Renal cortical epithelial cell (primary cell): ENCODE measurements at places on chromosomes 7 and 10. TPM values are rescaled to one million over a fixed set of nuclear protein-coding genes. Genes with fewer than 3 reads are reported as not detected.

Gene UPK3B
- total RNA-seq: 0.15 TPM in 1 of 2 replicates, not detected in the other

- DNase-seq: no peak
These were observed 130.8 kb downstream of the WNT2 start for GRCh38 chr7:117192108-117192507.

Gene PLEKHA8
- 19.6 and 24.7 TPM in 2 replicates for total RNA-seq

Gene CRHR2
- total RNA-seq: not detected in 2 replicates

GRCh38 chr7:36090976-36091873 lies 61.8 kb upstream of the EEPD1 start:
- no peak for DNase-seq

- DNase-seq: no peak
These were observed 92.7 kb upstream of the MKX start for GRCh38 chr10:27838361-27838760.

DNA sequence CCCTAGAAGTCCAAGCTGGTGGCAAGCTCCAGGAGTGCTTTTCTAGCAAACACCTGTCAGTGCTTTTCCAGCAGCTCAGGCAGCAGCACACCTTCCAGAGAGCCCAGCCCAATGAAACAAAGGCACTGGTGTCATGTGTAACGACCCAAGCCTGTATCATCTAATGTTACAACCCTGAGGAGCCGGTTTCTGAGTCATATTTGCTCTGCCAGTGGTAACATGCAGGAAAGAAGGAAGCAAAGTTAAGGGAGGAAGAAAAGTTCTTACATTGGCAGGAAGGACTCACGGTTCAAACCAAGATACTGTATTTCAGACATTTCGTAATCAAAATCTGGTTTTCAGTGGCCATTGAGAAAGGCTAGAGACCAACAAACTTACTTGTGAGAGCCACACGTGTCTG lies at the start of gene ANKRD22:
TSS of gene ANKRD22 (minus strand) at position 139 of the 400 bp plus-strand sequence. CDS start 237 bp downstream, outside the sequence.
- DNase-seq: peak; percentile 88

Gene RBP3
- not detected in 2 replicates for total RNA-seq

DNA sequence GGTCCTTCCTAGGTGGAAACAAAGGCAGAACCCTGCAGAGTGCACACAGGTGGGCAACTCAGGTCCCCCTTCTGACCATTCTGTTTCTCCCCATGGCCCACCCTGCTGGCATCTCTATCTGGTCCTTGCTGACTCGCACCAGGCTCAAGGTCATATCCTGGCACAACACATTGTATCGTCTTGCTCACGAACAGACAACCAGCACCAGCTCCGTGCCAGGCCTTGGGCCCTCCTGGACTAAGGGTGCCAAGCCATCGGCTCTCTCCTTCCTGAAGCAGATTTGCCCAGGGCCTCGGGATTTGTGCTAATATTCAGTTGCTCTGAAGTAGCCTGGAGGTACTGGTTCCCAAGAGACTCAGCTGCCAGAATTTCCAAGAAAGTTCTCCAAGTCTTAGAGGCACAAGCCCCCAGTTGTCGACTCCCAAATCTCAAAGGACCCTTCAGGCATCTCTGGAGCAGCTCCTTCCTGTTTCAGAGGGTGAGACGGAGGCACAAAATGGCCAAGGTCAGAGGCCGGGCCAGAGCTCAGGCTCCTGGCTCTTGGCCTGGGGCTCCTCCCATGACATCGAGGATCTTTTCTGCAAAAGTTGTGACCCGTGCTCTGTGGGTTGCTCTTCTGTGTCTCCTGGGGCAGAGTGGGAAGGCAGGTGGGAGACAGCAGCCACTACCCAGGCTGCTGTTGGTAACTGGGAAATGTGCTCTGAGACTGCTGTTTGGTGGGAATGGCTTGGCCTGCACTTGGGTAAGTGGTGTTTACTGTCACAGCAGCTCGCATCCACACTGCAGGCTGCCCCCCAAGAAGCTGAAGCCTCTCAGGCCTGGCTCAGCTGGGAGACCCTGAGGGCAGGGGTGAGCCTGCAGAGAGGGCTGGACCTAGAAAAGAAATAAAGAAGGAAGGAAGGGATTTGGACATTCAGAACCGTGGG lies 121.3 kb downstream of the RGS10 start:
- DNase-seq: no peak

Gene PARD3
- total RNA-seq: 154 and 189 TPM in 2 replicates

- no peak for DNase-seq
These were observed 8.4 kb upstream of the TRDMT1 start for GRCh38 chr10:17209881-17210280.

Gene MYH16
- 0.05 and 1.4 TPM in 2 replicates for total RNA-seq

DNA sequence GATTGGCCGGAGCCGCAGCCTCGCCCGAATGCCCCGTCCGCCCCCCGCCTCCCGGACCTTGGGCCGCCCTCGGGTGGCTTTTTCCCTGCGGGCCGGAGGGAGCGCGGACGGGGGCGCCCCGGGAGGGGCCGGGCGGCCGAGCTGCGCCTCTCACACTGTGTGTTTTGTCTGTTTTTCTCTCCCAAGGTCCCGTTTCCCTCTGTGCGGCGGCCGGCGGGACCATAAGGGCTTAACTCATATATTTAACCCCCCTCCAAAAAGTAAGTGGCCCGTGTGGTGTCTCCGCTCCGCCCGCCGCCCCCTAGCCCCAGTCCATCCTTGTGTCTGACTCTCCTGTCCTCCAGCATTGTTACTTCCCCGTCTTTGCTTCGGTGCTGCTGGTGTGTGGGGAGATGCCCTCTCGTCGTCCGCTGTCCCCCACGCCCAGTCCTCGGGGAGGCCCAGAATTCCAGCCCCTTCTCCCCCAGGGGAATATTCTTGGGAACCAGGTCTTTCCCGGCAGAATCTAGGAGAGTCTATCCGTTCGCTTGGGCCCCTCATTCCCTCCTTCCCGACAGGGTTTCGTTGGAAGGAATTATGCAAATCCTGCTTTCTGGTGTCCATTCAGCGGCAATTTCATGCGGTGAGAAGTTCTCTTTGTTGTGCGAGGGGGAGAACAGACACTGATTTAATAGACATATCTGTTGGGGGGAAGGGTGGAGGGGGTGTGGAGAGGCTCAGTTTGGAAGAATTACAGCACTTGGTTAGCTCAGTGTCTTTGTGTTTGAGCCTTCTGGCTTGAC lies 1.3 kb downstream of the LCOR start:
- peak; percentile 38 for DNase-seq

Gene PILRA
- total RNA-seq: 0.35 and 2.0 TPM in 2 replicates

- DNase-seq: no peak
These were observed 7.5 kb upstream of the KIFBP start for GRCh38 chr10:68981074-68981473.

Gene MMD2
- not detected in 2 replicates for total RNA-seq

Gene CCL24
- total RNA-seq: not detected in 2 replicates

DNA sequence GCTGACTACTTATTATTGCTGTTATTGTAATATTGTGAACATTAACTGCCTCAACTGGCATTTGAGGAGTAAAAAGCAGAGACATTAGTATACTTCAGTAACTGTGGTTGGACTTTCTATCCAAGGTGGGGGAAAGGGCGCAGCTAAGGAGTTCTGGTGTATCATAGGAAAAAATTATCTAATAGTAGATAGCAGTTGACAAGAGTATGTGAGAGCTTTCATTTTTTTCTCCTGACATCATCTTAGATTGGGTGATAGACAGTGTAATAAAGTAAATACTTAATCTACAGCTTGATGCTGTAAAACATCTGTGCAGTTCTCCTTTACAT lies 68.9 kb downstream of the PHTF2 start:
- peak; percentile 13 for DNase-seq

Gene OGDHL
- total RNA-seq: 7.1 and 58.5 TPM in 2 replicates

Gene NODAL
- not detected in 2 replicates for total RNA-seq

DNA sequence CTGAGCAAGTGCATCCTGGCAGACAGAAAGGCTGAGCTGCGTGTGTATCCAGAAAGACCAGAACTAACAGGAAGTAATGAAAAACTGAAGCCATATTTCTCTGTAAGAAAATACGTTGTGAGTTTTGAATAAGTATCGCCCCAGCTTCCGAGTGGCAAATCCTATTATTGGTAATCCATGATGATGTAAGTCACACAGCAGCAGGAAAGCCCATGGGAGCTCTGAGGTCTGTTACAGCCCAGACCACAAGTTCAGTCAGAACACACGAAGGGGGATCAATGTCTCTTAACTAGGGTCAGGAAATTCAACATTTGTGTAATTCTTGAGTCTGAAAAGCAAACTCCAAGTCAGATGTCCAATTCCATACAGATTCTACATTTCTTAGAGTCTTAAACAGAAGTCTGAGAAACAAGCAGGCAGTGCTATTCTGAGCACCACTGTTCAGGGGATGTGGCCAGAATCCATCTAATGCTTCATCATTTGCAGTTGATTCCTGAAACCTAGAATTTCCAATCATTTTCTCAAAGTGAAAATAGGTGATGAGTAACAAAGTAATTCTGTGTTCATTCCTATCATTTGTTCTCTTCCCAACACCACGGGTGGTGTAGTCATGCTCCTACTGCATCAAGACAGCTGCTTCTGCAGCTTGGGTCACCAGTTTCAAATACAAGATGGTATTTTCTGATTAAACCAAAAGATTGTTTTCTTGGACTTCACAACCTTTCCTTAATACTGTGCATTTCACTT lies at the start of gene LRIT2:
TSS of gene LRIT2 (minus strand) at position 118 of the 747 bp plus-strand sequence. CDS start at position 94, 24 bp downstream.
- DNase-seq: no peak

GRCh38 chr10:3412646-3413045 lies 240.1 kb upstream of the PITRM1 start:
- DNase-seq: no peak

GRCh38 chr10:26441491-26442214 lies 3.5 kb downstream of the APBB1IP start:
- peak; percentile 82 for DNase-seq

Gene HTR5A
- not detected in 2 replicates for total RNA-seq

Gene PRKCQ
- 5.2 and 23.9 TPM in 2 replicates for total RNA-seq

- DNase-seq: no peak
These were observed 37.2 kb downstream of the KAT6B start for GRCh38 chr10:74863551-74863950.

GRCh38 chr7:159034988-159035387 lies 109.7 kb downstream of the VIPR2 start:
- DNase-seq: no peak

Gene GCC1
- total RNA-seq: 30.4 and 32.7 TPM in 2 replicates

GRCh38 chr7:144641389-144642044 lies 194.3 kb downstream of the TPK1 start:
- DNase-seq: no peak

GRCh38 chr7:33711231-33712019 lies 193.9 kb upstream of the BMPER start:
- DNase-seq: no peak

- no peak for DNase-seq
These were observed 97.3 kb upstream of the STK17A start for GRCh38 chr7:43485580-43485979.

DNA sequence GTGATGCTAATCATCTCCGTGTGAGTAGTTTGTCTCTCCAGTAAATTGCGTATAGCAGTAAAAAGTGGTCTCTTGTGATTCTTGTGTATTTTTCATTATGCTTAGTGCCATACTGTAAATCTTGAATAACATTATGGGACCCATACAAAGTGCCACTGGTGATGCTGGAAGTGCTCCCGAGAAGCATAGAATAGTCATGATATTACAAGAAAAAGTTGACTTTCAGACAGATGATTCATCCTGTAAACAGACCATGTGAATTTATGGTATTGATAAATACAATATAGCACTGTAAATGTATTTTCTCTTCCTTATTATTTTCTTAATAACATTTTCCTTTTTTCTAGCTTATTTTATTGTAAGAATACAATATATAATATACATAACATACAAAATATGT lies 74.6 kb upstream of the CDK6 start:
- DNase-seq: no peak

DNA sequence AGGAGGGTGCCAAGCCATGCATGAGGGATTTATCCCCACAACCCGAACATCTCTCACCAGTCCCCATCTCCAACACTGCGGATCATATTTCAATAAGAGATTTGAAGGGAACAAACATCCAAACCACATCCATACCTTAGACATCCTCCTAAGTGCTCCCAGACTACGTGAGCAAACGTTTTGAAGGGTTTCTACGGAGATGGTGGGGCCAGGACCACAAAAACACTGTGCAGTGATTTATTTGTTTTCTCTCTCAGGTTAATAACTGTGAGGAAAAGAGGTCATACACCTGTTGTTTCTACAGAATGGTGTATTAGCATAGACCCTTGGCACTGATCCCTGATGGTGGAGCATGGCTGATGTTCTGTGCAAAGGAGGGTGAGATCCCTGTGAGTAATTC lies 277.8 kb downstream of the FRMD4A start:
- DNase-seq: peak; percentile 29

GRCh38 chr10:132328738-132329137 lies 3.3 kb upstream of the LRRC27 start:
- no peak for DNase-seq

DNA sequence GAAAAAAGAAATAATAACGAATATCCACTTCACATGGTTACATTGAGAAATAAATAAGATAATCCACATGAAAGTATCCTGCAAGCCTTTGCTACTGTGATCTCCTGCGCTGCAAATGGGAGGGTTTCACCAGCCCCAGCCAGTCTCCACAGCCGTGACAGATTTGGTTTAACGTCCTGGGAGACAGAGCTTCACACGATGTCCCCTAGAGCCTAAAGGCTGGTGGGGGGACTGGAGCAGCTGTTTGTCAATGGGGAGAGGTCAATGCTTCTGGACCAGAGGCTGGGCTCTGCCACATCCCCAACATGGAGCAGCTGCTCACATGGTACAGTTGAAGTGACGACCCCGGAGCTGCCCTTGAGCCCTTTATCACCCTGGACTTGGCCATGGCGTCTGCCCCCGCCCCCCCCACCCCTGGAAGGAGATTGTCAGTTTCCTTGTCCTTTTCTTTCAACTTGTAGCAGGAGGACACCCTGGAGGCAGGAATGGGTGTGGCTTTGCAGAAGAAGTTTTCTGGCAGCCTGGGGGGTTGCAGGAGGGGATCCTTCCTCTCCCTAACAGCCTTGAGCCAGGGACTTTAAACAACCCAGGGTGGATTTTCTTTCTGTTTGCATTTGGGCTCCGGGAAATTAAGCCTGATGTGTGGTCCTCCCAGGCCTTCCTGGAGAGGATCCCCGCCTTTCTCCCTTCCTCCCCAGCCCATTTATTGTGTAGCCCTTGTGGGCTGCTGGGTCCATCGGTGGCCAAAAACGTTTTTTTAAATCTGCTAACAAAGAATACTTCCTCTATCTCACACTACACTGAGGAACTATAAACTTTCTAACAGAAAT lies 37.0 kb upstream of the MXI1 start:
- DNase-seq: no peak

DNA sequence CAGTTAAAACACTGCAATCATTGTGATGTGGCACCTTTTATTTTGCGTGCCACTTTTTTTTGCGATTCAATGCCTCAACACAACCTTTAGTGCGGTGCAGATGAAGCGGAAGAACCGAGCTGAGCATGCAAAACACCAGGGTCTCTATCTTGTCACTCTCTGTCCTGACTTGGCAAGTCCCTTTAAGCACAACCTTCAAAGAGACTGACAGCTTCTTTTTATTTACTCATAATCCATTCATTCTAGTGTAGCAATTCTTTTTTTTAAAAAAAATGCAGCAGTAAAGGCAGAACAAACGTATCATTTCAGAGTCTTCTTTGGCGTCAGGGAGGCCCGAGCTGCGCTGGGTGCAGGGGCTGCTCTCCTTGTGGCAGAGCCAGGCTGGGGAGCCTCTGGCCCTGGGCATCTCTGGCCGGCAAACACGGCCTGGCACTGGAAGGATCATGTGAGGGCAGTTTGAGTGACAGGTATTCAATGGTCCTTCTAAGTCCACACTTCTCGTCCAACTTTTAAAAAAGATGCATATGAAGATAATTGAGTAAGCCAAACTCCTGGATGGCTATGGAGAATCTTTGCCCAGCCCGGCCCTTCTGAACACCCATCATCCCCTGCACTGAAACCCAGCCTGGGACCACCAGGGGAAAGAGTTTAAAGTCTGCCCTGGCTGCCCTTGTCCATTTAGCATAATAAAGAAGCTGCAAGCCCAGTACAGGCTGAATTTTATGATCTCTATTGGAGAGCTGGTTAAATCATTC lies 3.9 kb downstream of the PTF1A start:
- DNase-seq: no peak
